ENCODE measurements at places on chromosomes 7 and 10. TPM values are rescaled to one million over a fixed set of nuclear protein-coding genes. Genes with fewer than 3 reads are reported as not detected.

Gene PAPOLB
- under 0.01 TPM for total RNA-seq

Gene NKX1-2
- 4.4 TPM for total RNA-seq

Gene ASB10
- not detected for total RNA-seq

Gene CPXM2
- total RNA-seq, result not detected

Gene SPDYE16
- not detected for total RNA-seq

Gene NKX2-3
- total RNA-seq, result not detected

Gene MRC1
- not detected for total RNA-seq

- no peak for DNase-seq
These were observed 238.7 kb upstream of the CELF2 start for GRCh38 chr10:10778959-10779358.

- DNase-seq, result no peak
These were observed 1.8 kb upstream of the KEL start for GRCh38 chr7:142963993-142964392.

DNA sequence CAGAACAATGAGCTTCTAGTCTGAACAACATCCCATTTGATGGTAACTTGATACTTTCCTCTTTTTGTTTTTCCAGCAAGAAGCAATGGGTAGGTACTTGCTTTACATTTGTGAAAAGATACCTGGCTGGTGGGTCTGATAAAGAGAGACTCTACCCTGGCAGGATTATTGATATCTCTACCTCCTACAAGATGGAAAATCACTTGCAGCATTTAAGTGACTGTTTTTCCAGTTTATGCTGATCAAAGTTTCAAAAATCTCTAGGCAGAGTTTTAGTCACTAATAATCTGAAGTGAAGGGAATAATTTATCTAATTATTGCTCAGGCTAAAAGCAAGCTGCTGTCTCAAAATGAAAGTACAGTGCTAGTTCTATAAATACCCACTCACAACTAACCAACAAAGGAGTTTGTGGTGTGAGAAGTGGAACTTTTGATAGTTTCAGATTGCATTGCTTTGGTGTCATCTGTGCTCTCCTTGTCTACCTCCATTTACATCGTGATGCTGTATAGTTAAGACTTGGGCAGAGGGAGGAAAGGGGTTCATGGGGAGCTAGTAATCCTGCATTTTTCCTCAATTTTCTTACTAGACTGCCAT, 86.0 kb upstream of the ANKRD1 start:
- DNase-seq, result no peak

DNA sequence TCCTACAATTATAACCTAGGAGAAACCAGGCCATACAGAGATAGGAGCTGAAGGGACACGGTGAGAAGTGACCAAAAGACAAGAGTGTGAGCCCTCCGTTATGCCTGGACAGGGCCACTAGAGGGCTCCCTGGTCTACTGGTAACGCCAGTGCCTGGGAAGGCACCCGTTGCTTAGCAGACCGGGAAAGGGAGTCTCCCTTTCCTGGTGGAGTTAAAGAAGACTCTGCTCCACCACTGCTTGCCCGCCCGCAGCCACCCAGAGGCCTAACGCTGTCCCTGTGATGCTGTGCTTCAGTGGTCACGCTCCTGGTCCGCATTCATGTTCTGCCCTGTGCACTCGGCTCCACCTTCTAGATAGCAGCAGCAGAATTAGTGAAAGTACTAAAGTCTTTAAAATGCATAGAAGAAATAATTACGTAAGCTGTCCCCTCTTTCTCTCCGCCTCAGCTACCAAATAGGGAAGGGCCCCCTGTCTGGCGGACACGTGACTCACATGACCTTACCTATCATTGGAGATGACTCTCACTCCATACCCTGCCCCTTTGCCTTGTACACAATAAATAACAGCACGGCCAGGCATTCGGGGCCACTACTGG, 34.8 kb downstream of the GRID2IP start:
- peak; percentile 70 for DNase-seq

DNA sequence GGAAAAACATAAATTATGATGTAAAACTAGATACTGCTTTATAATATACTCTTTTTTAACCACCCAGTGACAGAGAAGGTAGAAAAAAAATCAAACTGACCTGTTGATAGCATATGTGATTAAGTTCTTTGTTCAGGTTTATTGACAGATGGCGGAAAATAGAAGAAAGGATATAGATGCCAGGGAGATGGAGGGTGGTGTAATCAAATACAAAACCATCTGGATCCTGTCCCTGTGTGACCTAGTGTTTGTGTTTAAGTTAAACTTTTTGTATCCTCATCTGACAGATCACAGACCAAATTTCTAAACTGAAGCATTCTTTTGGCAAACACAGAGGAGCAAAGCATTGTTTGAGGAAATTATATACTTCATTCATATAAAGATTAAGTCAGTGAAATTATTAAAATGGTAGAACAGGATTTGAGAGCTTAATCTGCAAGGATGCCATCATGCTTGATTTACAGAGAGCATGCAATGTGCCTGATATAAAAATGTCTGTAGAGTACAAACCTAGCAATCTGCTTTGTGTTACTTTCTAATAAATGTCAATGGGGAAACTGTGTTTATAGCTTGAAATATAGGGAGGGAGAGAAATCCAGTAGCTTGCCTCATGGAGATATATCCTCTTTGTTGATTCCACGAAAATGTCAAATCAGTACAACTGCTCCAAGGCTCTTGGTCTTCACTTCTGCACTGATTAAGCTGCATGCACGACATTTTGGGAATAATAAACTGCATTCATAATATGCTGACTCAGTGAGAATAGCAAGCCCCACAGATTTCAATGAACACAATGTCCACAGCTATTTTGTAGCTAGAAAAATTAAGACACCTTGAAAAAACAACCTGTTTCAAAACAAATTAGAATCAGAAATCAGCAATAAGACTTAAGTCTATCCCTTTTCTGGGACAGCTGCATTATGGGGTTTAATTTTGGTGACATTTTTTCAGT, 39.0 kb downstream of the SEM1 start:
- no peak for DNase-seq

DNA sequence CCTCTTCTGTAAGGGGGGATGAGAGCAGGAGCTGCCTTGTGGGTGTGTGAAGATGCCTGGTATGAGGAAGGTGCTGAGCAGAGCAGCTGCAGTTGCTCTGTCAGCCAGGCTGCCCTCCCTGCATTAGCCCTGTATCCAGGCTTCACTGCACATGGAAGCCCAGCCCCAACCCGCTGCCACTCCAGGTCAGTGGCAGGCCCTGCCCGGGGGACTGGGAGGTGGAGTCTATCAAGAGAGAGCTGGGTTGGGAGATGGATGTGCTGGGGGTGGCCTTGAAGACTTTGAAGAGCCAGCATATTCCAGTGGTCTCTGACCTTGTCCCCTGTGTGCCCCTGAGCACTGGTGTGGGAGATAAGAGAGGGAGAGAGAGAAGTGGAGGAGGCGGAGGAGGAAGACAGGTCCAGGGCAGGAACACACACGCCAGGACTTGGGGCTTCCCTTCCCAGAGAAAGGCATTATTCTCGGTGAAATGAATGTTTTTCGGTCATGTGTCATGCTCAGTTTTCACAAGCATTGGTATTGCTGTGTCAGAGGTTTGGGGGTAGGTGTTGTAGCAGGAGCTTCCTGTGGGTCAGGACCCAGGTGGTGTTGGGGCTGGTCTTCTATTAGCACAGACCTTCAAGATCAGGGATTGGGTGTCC, 2.6 kb downstream of the PPIF start:
- peak; percentile 50 for DNase-seq

GRCh38 chr7:148939128-148939755, 55.2 kb upstream of the EZH2 start:
- no peak for DNase-seq

DNA sequence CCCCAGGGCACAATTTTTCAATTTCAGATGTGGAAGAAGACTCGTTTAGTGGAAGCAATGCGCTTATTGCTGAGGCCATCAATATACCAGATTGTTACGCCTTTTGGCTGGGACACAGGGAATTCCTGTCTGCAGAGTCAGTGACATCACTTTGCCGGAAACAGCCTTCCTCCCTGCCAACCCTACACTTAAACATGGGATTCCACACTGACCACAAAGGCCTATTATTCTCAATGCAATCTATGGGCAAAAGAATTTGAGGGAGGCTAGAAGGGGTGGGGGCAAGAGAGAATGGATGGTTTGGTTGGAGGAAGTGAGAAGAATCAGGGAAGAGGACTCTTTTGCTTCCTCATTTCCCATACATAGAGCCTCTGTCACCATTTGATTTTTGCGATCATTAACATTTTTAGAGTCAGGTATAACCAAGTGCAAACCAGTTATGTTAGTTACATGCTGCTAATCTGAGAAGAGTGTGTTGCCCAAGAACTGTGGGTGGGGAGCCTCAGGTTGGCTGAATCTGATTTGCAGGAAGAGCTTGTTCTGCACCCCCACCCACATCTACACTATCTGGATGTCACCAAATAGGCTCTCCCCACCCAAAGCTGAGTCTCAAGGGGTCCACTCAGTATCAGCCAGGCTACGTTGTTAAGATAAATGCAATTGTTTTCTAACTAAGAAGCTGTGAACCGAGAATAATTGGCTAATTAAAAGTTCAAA, 58.2 kb downstream of the ENTPD1 start:
- DNase-seq, result peak; percentile 68

DNA sequence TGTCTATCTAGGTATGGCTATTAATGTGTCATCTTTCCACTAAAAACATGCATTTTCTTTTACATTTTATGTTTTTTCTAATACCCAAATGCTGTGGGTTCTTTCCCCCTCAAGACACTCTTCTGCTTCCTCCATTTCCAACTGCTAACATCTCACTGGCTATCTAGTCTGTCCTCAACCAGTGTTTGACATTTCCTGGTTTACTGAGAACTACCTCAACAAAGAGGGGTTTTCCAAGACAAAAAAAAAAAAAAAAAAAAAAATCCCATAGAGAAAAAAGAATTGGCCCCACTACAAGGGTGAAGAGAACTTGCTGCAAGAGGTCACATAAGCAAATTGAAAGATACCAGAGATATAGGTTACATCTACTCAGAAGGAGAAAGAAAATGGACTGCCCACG, 359.7 kb downstream of the CRPPA start:
- DNase-seq, result no peak

GRCh38 chr7:33678569-33679335, 226.6 kb upstream of the BMPER start:
- no peak for DNase-seq

GRCh38 chr10:26621889-26622711, 75.4 kb upstream of the PDSS1 start:
- peak; percentile 43 for DNase-seq

DNA sequence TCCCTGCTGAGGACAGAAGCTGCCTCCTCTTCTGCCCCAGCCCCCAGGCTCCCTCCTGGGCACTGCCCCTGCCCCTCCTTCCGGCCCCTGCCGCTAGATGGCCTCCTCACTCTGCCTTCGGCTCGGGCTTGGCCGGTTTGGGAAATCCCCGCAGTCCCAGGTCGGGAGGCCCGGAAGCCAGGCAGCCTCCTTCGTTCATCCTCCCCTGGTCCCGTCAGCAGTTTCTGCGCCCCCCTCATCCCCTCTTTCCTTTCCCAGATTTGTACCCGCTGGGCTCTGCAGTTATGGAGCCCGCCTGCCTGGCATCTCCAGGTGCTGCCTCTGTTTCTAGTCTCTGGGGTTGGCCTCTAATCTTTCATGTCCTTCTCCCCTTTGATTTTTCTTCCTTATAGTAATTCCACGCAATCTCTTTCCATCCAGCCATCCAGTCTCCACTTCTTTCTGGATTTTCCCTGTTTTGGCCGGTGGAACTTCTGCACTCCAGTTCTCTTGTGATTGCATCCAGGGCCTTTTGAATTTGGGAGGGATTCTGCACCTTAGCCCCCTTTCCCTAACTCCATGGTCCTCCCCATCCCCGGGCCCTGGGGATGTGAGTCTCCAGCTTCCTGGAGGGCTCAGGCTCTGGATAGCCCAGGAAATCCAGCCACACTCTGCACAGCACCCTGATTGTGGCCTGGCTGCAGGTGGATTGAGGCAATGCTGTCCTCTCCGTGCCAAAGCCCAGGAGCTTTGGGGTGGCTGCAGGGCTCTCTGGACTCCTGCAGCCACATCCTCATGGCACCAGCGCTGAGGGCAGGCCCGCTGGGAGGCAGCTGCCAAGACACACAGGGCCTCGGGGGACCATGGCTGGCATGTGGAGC, 3.3 kb upstream of the SHH start:
- peak; percentile 42 for DNase-seq

- DNase-seq, result no peak
These were observed 92.0 kb upstream of the RET start for GRCh38 chr10:42984761-42985325.

- no peak for DNase-seq
These were observed 26.3 kb downstream of the PRKAG2 start for GRCh38 chr7:151850491-151851124.

DNA sequence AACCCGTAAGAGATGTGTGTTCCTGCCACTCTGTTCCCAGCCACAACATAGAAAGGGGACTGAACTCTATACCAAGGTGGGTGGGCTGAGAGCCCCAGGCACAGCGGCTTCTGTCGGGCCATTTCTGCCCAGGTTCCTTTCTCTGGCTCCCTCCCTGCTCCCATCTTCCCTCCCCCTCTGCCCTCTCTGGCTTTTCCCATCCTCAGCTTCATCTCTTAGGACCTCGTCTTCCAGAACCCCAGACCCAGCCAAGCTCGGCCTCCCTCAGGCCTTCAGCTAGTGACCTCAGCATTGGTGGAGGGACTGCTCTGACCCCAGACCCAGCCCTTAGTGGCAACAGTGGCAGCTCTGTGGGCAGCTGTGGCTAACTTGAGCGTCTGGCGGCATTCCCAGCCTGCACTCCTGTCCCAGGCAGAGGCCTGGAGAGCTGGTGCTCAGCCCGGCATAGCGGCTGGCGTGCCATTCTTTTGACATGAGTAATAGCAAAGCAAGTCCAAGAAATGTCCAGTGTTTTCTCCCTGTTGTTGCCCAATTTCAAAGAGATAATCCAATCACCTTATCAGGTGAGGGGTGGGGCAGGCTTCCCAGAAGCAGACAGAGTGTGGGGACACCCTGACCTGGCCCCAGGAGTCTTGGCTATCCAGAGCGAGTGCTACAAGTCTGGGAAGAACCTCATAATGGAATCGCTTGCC, 15.9 kb downstream of the PTPRE start:
- DNase-seq, result peak; percentile 86

GRCh38 chr10:48658975-48659269, 25.8 kb upstream of the WDFY4 start:
- DNase-seq, result no peak

- no peak for DNase-seq
These were observed 136.6 kb downstream of the ARID5B start for GRCh38 chr10:62037890-62038608.

GRCh38 chr10:72035252-72035887, 53.0 kb downstream of the SPOCK2 start:
- DNase-seq, result no peak
